ENCODE measurements at places on chromosomes 16 and 17.

DNA sequence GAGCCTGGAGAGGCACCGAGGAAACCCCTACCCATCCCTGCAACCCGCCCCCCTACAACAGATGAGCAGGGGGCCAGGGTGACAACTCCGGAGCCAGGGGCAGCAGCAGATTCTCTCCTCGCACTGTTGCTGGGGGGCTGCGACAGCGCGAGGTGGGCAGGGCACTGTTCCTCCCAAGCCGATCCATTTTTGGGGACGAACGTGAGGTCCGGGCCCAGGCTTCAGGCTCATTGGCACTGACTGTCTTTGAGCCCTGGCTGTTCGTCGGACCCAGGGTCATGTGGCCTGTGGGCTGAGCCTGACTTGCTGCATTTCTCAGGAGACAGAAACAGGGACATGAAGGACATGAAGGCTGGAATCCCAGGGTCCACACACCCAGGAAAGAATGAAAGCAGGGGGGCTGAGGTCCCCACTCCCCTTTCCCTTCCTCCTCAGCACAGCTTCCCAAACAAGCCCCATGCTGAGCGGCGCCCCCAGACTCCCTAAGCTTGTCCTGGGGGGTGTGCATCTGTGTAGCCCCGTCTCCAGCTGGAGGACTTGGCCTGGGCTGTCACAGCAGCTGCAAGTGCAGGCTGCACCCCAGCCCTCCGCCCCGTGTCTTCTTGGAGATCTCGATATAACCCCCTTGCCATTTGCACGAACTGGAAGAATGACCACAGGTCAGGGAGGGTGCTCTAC is 18.7 kb downstream of the CEP295NL start:
- no peak for DNase-seq

- DNase-seq = no peak
These were observed 53.0 kb downstream of the SF3B3 start for GRCh38 chr16:70576431-70577255.

DNA sequence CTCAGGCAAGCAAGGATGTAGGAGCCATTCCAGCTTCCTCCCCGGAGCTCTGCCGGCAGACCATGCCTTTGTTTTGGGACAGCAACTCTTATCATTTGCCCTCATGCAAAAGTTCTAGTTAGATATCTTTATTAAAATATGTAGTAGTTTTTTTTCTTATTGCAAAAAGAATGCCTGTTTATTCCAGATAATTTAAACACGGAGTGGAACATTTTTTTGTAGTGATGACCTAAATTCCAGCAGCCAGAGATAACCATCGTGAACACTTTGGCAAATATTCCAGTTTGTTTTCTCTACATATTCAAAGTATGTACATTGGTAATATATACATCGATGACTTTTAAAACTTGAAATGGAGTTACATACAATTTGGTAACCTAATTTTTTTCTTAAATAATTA is 54.8 kb downstream of the CRISPLD2 start:
- no peak for DNase-seq

DNA sequence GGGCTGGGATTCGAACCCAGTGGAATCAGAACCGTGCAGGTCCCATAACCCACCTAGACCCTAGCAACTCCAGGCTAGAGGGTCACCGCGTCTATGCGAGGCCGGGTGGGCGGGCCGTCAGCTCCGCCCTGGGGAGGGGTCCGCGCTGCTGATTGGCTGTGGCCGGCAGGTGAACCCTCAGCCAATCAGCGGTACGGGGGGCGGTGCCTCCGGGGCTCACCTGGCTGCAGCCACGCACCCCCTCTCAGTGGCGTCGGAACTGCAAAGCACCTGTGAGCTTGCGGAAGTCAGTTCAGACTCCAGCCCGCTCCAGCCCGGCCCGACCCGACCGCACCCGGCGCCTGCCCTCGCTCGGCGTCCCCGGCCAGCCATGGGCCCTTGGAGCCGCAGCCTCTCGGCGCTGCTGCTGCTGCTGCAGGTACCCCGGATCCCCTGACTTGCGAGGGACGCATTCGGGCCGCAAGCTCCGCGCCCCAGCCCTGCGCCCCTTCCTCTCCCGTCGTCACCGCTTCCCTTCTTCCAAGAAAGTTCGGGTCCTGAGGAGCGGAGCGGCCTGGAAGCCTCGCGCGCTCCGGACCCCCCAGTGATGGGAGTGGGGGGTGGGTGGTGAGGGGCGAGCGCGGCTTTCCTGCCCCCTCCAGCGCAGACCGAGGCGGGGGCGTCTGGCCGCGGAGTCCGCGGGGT is at the start of gene CDH1:
Gene CDH1, plus strand, starts transcription at position 247 of the 684 bp plus-strand sequence. Its CDS starts 124 bp downstream, at position 371.
- DNase-seq = peak; percentile 46

DNA sequence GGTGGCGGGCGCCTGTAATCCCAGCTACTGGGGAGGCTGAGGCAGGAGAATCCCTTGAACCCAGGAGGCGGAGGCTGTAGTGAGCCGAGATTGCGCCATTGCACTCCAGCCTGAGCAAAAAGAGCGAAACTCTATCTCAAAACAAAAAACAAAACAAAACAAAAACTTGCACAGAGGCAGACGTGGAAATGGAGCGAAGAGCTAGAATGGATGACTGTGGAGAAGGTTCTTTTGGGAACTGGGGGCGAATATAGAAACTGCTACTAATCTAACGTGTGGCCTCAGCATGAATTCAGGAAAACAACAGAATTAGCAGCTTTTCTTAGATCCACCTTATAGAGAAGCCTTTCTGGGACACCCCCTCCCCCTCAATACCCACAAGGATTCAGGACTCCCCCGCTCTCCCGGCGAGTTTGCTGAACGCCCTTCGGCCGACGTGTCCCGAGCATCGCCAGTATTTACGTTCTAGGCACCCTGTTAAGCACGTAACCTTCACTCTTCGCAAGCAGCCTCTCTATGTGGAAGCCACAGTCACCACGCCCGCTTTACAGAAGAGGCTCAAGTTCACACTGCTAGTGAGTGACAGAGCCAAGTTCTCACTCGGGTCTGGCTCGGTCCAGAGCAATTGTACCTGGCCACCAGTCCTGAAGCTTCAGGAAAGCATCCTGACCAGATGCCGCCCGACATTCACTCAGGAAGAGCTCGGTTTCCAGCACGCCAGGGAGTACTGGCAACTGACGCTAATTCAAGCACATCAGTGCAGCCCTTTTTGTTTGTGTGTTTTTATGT is 13.3 kb upstream of the ABR start:
- no peak for DNase-seq

DNA sequence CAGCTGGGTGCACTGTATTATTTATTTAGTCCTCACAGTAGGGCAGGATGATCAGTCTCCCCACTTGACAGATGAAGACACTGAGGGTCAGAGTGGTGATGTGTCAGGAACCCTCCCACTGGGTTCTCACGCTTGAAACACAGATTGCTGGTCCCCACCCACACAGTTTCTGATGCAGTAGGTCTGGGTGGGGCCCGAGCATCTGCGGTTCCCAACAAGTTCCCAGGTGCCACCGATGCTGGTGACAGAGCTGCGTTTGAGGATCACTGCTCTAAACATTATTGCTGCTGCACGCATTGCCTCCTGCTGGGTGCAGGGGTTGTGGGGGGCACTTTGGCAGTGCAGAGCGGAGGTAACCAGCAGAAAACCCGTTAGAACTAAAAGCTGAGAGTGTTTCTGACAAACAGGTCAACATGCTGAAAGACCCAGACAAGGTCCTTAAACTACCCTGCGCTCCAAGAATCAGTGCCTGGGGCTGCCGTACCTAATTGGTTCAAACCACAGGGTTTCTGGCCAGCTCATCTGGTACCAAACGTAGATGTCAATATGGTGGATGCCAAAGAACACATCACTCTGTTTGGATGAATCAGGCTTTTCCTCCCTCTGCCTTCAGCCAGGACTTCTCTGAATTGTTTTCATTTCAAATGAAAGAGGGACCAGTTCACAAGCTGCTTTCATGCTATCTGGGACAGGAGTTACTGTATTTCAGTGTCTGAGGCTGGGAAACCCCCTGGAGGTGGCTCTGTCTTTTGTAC is 76.0 kb downstream of the ABCC1 start:
- DNase-seq = peak; percentile 36

DNA sequence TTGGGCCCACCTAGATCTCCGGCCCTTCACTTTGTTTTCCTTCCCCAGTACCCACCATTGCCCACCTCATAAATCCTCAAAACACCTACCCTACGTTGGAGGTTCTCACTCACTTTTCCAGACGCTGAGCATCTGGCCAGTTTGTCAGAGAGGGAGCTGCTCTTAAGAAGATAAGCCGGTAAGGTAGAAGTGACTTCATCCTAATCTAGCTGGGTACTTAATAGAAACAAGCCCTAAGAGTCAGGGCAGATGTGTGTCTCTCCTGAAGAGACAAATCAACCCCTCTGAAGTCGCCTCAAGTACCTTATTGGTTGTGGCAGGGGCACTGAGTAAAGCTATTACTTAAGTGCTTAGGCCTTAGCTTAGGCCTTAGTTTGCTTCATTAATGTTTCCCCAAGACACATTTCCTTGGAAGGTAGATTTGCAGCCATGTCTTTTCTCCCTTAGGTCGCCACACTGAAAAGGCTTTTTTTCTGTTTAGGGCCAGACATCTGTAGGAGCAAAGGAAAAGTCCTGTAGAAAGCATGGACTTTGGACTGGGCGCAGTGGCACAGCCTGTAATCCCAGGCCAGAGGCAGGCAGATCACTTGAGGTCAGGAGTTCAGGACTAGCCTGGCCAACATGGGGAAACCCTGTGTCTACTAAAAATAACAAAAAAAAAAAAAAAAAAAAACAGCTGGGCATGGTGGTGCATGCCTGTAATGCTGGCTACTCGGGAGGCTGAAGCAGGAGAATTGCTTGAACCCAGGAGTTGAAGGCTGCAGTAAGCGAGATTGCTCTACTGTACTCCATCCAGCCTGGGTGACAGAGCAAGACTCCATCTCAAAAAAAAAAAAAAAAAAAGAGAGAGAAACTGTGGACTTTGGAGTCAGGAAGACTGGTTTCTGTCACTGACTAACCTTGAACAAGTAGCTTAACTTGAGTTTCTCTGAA is 1.0 kb downstream of the TACO1 start:
- DNase-seq = no peak

GRCh38 chr17:78709751-78710181 is 72.3 kb downstream of the CYTH1 start:
- no peak for DNase-seq

- DNase-seq = peak; percentile 86
These were observed 37.3 kb downstream of the SMG6 start for GRCh38 chr17:2266045-2266864.

GRCh38 chr17:19830061-19830460 is 37.7 kb downstream of the ULK2 start:
- DNase-seq = no peak

DNA sequence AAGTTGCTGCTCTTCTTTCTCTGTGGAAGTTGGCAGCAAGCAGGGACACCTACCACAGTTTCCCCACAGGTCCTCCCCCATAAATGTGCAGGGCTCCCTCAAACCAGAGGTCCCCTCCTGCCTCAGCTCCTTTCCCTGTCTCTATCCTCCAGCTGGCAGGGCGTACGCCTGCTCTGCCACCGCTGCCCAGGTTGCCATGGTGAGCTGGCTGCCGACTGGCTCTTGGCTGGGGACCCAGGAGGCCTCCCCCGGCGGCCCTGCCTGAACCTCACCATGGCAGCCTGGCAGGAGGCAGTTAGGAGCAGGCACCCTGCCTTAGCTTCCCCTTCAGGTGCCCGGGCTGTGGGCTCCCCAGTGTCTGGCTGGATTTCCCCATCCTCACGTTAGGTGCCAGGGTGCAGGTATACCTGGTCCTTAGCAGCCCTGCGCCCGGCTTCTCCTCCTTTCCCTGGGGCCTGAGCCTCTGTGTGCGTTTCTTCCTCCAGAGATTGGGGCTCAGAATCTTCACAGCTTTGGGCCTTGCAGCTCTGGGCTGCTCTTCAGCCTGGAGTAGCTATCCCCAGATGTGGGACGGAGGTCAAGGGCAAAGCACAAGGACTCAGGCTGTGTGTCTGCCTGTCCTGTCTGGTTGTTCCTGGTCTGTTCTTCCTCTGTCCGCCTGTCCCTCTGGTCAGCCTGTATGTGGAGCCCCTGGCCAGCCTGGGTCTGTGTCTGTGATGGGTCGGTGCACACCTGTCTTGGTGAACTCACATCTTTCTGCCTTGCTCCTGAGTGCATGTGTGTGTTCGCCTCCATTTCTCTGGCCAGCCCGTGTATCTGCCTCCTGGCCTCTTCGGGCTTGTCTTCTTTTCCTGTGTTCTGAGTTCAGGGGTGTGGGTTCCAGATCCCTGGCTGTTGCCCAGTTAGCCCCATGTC is 15.7 kb downstream of the GJD3 start:
- no peak for DNase-seq

DNA sequence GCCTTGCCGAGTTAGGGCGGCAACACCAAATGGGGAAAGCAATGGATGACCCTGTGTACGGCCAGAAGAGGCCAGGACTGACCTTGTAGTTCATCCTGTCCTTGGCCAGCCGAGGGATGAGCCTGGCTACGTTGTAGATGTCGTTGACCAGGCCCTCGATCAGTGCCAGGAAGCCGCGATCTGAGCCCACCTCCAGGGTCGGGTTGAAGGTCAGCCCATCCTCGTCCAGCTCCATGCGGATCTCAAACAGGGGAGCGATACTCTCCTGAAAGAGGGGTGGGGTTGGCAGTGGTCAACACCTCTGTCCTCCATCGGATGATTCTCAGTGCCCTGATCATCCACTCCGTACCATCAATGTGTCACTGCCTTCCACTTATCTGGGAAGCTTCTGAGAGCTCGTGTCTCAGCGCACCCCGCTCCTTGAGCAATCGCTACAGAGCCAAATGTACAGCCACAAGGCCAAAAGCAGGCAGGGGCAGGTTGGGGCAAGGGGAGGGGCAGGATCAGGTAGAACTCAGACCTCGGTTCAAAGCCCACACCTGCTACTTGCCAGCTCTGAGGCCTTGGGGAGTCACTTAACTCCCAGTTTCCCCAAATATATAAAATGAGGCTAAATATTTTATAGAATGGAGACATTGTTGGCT is 39.9 kb downstream of the DNAH17 start:
- no peak for DNase-seq

DNA sequence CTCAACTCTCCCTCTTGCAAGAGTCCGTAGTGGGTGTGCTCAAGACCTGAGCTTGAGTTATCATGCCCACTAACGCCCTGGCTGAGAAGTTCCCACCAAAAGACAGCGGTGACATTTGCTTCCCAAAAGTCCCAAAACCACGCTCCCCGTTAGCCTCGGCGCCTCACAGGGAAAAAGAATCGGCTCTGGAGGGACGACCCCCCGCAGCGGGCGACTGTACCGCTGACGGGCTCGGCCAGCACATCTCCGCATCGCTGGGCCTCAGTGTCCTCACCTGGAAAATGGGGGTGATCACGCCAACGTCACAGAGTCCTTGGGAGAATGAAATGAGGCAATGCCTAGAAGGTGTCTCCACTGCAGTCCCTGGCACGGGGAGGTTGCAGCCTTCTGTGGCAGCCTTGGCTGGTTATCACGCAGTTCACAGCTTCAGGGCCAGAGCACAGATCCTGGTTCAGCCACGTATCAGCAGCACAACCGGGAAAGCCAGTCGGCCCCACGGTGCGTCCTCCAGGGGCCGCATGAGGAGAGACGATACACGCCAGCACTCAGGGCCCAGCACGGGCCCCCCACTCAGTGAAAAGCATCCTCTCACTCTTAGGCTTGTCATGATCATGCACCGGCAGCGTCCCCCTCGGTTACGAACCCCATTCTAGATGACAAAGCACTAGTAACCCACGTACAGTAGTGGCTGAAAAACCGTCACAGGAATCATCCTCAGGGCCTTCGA is 32.9 kb downstream of the NXN start:
- no peak for DNase-seq

GRCh38 chr17:43915559-43915958 is 8.2 kb upstream of the MPP2 start:
- DNase-seq = no peak

DNA sequence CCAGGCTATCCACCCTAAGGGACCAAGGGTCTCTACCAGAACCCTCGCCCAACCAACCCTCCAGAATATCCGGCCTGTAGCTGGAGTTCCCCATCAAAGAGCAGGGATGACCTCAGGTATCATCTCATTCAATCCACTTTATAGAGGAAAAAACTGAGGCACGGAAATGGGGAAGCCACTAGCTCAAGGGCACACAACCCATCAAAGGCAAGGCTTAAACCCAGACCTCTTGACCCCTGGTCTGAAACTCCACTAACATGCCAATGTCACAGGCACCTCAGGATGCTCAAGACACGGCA is 1.6 kb downstream of the TBC1D10B start:
- DNase-seq = no peak
